ENCODE measurements at places on chromosomes 5 and 9.

GRCh38 chr5:111932199-111932598 is 175.2 kb upstream of the NREP start:
- no peak for DNase-seq

DNA sequence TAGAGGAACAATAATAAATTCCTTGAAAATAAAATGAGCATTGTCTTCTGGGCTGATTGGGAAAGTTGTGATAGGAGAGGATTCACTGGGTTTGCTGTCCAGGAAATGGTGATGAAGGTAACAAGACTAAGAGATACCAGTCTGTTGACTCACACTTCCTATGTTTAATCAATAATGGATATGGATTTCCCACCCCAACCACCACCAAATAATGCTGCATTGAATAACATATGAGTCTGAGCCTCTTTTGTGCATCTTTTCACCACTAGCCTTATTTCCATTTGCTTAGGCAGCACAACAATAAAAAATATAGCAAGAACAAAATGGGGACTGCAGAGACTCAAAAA is 120.2 kb upstream of the NFIB start:
- DNase-seq: no peak

- no peak for DNase-seq
Measured at GRCh38 chr9:97807681-97808080, 45.3 kb upstream of the FOXE1 start.

DNA sequence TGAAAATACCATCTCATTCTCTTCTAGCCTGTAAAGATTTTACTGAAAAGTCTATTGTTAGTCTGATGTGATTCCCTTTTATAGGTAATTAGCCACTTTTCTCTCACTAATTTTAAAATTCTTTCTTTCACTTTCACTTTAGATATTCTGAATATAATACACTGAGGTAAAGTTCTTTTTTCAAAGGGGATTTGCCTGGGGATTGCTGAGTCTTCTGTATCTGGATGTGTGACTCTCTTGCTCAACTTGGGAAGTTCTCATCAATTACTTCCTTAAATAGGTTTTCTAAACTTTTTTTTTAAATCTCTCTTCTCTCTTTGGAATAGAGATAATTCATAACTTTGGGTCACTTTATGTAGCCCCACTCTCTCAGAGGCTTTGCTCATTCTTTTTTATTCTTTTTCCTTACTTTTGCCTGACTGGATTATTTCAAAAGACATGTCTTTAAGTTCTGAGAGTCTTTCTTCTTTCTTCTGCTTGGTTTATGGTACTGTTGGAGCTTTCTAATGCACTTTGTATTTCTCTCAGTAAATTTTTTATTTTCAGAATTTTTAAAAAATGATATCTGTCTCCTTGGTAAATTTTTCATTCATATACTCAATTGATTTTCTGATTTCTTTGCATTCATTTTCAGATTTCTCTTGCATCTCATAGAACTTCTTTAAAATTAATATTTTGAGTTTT is 55.9 kb upstream of the IL12B start:
- DNase-seq: no peak

- DNase-seq: no peak
Measured at GRCh38 chr9:119951591-119951990, 582.4 kb upstream of the BRINP1 start.

- no peak for DNase-seq
Measured at GRCh38 chr5:143469125-143469524, 65.6 kb upstream of the NR3C1 start.

DNA sequence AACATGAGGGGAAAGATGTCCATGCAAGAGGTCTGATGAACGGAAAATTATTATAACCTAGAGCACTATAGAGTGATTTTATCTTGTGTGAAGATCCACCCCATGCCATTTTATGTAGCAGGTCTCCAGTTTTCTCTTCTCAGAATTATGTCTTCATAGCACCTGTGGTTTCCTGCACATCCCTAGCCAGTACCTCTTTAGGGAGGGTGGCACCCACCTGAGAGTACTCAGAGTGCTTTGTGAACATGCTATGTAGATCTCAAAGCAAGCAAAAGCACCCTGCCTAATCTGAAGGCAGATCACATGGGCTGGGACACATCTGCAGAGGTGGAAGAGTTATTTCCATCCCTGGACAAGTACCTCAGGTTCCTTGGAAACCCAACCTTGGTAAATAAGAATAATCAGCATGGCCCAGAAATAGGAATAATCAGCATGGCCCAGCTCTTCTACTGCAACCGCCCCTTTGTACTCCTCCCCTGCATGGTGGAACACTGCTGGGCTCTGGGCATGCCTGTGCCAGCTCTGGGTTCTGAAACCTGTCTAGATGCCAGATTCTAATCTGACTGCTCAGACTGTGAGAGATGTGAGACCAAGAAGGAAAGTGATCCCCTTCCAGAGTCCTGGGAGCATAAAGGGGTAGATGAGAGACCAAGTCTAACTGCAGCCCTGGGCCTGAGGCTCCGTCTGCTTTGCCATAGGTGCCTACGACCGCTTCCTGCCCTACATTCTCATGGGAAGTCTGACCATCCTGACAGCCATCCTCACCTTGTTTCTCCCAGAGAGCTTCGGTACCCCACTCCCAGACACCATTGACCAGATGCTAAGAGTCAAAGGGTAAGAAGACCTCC is 23.7 kb downstream of the SLC22A5 start:
- DNase-seq: no peak

- no peak for DNase-seq
Measured at GRCh38 chr9:111902391-111903139, 6.0 kb downstream of the UGCG start.

GRCh38 chr9:16031971-16032370 is 479.1 kb downstream of the CCDC171 start:
- no peak for DNase-seq

DNA sequence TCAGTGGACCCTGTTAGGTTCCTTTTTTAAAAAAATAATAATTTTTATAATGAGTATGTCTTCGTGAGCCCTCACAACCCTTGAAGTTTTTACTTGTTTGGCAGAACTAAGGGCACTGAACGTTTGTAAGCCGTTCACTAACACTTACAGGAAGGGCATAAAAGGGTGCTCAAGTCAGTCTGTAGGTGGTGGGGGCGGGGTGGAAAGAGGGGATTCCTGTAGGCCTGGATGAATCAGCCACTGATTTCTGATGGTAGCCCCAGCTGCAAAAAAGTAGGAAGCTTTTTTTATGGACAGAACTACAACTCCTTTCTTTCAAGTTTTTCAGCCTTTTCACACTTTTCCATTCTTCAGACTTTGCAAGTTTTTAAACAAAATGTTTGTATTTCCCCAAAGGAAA is 35.8 kb downstream of the PIK3R1 start:
- no peak for DNase-seq

- DNase-seq: no peak
Measured at GRCh38 chr9:78097541-78097940, 65.9 kb upstream of the GNAQ start.

DNA sequence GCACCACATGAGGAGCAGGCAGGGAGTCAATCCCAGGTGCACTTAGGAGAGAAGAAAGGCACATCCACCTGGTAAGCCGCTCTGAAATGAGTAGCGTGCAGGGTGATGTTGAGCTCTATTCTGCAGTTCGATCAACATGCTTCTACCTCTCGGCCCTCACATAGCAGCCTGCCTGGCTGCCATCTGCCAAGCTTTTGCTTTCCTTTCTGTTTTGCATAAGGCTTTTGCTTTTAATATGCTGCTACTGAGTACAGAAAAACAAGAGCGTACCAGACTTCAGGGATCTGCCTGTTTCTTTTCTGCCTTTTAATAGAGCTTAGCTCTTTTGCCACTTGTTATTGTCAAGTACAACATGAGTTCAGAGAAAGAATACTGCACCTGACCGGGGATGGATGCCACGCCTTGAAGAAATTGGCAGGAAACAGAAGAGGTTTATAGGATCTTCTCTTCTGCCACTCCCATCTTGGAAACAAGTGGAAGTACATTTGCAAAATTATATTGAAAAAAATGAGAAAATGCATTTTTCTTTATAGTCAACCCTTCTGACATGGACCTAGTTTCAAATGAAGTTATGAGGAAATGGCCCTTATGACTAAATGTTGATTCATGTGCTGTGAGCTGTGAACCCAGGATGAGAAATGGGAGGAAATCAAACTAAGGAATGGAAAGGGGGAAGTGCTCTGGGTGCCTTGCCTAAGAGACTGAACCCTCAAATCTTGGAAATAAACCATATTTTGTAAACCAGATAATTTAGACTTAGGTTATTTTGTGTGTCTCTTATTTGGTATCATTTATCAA is 4.0 kb upstream of the FCHO2 start:
- no peak for DNase-seq

DNA sequence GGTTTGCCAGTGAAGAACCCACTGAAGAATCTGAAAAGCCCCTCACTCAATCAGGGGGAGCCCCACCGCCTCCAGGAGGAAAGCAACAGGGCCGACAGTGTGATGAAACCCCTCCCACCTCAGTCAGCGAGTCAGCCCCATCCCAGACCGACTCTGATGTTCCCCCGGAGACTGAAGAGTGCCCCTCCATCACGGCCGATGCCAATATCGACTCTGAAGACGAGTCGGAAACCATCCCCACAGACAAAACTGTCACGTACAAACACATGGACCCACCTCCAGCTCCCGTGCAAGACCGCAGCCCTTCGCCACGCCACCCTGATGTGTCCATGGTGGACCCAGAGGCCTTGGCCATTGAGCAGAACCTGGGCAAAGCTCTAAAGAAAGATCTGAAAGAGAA is 92.4 kb downstream of the MAP1B start:
- no peak for DNase-seq

DNA sequence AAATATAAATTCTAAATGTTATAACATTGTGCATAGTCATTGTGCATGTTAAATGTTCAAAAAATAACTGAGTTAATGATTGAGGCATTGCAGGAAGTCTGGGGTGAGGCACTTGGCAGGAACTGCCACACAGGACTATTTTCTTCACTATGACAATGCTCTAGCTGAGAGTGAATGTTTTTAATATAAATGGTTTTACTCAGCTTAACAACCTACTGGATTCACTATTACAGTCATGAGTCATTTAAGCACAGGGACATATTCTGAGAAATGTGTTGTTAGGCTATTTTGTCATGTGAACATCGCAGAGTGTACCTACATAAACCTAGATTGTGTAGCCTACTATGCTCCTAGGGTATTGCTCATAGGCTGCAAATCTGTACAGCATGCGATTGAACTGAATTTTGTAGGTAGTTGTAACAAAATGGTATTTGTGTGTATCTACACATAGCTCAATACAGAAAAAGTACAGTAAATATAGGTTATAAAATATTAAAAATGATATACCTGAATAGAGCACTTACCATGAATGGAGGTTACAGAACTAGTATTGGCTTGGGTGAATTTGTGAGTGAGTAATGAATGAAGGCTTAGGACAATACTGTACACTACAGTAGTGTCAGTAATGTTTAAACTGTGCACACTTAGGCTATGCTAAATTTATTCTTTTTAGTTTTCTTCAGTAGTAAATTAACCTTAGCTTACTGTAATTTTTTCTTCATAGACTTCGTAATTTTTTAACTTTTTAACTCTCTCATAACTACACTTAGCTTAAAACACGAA is 346.1 kb upstream of the PTGER4 start:
- no peak for DNase-seq

GRCh38 chr9:131854334-131854733 is 114.5 kb upstream of the RAPGEF1 start:
- no peak for DNase-seq

GRCh38 chr5:135324160-135324559 is 74.9 kb downstream of the MACROH2A1 start:
- DNase-seq: no peak

DNA sequence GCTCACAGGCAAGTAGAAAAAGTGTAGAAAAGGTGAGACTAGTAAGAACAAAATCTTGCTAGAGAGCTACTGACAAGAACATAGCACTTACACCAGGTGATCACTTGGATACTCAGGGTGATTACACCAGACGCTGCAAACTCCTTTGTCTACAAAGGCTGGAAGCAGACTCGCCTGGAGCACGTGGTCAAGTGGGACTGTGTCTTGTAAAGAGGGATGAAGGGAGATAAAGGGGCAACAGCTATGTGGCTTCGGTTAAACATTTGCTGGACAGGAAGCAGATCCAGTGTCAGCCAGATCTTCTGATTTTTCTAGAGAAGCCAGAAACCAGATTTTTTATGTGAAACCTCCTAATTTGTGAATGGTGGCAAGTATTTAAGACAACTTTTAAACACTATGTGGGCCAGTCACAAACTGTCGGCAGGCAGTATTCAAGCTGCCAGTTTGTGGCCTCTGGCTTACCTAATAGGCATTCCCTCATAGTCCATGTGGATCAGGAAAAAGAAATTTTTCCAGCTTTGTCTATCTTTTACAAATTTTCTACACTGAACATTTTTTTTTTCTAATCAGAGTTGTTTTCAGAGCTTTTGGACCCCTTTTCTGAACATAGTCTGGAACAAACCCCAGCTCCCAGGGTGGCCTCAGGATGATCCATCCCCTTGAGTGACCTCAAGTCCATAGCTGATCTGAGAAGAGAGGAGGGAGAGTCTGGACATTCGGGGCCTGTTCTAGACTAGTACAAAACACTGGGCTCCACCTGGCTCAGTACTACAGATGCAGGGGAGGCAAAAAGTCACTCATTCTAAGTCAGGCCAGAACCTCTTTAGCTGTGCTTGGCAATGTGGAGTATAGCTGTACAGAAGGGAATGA is 262.9 kb downstream of the ARRDC3 start:
- DNase-seq: no peak
